GM12878 (cell line): ENCODE measurements at places on chromosomes 3 and 15. TPM values are rescaled to one million over a fixed set of nuclear protein-coding genes. Genes with fewer than 3 reads are reported as not detected.

RAD51 gene
- 36.3 and 36.8 TPM in 2 replicates for total RNA-seq

PSMA4 gene
- total RNA-seq, result 264 and 268 TPM in 2 replicates

C3orf85 gene
- total RNA-seq, result not detected in 2 replicates

SCN11A gene
- not detected in 2 replicates for total RNA-seq

DNA sequence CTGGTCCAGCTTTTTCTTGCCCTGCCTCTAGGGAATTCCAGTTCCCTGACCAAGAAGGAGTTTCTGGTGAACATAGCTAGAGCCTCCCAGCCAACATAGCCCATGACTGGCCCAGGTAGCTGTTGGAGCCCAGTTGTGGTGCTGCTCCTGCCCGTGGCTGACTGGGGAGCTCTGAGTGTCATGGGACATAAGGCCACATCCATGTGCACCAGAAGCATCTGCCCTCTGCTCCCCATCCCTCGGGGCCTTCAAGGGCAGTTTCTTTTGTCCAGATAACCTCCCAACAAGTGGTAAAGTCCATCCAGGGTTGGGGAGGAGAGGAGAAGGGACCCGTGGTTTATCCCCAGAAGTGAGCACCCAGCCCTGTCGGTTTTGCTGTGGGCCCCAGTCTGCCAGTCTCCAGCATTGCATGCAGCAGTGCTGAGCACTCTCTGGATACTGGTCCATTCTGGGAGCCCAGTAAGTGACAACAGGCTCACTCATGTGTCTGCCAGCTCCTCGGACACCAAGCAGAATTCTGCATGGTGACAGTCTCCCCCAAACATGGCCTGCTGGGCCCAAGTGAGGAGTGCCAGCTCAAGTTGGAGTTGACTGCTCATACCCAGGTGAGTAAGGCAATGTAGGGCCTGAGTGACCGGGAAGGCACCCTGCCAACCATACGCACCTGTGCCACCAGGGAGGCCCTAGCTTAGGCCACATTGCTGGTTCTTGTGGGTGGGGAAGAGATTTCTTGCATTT lies 28.8 kb downstream of the ACAA1 start:
- DNase-seq, result no peak

DNA sequence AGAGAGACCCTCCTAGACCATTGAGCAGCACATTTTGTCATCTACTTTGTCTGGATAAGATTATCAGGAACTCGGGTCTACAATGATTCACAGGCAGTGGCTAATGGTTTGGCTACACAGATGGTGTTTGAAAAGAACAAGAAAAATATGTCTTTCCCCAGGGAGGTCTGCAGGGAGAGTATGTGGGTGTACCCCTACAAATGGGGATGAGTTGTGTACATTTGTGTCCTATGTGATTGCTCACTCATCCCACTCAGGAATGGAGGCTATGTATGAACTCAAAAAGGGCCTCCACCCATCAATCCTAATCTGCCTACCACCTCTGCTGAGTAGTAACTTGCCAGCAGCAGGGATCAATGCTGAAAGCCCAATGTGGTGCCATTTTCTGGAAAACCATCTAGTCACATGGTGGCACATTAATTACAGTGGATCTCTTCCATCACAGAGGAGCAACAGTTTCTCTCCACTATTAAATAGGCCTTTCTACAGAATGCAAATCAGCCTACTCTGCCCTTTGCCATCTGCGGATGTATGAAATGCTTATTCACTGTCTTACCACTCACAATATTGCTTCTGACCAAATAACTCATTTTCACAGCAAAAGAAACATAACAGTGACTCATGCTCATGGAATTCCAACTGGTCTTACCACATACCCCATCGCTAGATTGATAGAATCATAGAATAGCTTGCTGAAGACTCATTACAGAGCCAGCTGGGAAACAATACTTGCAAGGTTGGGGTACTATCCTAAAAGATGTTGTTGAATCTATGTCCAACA lies 48.3 kb upstream of the TRIM42 start:
- DNase-seq, result no peak

- DNase-seq, result no peak
These were observed 429.4 kb downstream of the EDEM1 start for GRCh38 chr3:5616873-5617272.

- DNase-seq, result no peak
These were observed 92.6 kb upstream of the SNTN start for GRCh38 chr3:63559884-63560283.

DNA sequence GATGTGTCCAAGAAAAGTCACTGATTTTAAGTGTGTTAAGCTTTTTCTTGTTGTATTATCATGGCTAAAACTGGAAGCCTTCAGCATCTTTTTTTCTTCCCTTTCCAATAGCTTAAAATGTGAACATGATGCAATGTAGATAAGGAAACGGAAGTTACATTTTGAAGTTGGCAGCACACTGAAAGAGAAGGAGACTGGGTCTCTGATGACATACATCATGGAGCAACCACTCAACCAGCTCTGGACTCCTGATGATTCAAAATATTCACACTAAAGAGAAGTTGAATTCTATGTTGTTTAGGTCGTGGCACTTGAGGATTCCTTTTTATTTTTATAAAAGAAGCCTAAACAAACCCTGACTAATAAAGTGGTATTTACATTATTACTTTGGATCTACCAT lies 488.3 kb upstream of the ALCAM start:
- no peak for DNase-seq

DNA sequence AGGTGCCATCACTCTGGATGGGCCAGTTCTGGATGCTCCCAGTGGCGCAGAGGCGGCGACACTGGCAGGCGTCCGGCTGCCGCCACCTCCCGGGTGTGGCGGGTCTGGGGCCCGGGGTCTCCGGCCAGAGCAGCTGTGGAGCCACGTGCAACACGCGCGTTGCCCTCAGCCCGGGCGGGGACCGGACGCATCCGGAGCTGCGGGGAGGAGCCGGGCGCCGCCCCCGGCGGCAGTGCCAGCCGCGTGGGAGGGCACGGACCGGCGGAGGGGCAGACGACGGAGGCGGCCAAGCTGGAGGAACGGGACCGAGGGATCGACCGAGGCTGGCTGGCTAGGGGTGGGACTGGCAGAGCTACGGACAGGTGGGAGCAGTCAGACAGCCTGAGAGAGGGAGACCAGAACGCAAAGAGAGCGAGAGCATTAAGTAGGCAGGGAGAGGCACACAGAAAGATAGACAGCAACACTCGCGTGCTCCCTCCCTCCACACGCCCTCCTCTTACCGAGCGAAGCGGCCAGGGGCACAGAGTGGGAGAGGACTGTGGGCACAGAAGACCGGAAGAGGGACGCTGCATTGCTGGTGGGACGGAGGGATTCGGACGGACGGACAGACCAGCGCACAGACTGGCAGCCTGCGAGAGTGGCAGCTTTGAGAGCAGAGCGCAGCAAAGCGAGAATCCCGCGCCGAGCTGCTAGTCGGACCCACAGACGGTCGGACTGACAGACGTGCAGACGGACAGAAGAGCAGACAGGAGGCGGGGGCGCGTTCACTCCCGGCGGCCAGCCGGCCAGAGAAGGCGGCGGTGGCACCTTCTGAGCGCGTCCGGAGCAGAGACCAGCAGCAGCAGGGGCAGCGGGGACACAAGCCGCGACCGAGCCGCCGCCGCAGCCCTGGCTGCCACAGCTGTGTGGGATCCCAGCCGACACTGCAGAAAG lies at the start of gene ARPP21:
Gene ARPP21 (plus strand): TSS at position 272 of the 933 bp plus-strand sequence. CDS start 42,227 bp downstream, outside the sequence.
- DNase-seq, result no peak

GRCh38 chr3:147412917-147413685 lies 3.9 kb downstream of the ZIC1 start:
- DNase-seq, result no peak
